ENCODE measurements at places on chromosomes 11 and 22.

DNA sequence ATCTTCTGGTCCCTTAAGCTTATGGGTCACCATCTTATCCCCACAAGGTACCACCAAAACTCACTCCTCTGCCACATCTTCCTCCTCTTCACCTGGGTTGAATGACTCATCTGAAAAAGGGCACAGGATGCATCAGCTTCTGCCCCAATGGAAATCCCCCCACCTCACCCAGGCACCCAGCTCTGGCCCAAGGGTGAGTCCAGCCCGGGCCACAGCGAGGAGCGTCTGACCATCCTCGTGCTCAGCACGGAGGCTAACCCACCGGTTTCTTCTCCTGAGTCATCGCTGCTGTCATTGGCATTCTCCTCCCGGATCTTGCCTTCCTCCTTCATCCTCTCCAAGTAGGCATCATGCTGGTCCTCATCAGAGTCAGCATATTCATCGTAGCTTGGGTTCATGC is 5.3 kb upstream of the TNKS1BP1 start:
- no peak for DNase-seq

GRCh38 chr22:40818192-40818746 is 877 bp downstream of the SLC25A17 start:
- no peak for DNase-seq

- DNase-seq: no peak
Observed at GRCh38 chr22:40477683-40478337, 107.4 kb downstream of the SGSM3 start.

DNA sequence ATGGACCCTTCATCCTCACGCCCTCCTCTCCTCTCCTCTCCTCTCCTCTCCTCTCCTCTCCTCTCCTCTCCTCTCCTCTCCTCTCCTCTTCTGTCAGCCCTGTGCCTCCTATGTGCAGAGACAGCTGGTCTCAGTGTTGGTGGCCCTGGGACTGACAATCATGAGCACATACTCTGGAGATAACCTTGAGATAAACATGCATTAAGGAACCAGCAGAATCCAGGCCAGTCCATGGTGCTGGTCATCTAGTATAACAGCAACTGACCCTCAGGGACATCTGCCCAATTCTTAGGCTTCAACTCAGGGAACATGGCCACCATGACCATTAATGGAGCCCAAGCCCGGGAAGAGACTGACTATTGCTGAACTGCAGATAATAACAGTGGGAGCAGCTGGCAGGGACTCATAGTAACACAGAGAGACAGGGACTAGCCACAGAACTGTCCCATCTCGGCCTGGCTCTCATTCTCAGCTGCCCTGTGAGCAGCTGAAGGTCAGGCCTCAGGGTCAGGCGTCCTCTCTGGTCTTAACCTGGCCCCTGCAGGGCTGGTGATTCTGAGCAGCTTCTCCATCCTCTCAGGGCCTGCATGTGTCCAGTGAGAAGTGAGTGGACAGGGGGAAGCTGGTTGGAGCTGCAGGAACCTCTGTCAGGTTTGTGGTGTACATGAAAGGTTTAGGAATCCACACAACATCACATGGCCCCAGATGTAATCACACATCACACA is 45.4 kb downstream of the GGTLC2 start:
- DNase-seq: no peak

DNA sequence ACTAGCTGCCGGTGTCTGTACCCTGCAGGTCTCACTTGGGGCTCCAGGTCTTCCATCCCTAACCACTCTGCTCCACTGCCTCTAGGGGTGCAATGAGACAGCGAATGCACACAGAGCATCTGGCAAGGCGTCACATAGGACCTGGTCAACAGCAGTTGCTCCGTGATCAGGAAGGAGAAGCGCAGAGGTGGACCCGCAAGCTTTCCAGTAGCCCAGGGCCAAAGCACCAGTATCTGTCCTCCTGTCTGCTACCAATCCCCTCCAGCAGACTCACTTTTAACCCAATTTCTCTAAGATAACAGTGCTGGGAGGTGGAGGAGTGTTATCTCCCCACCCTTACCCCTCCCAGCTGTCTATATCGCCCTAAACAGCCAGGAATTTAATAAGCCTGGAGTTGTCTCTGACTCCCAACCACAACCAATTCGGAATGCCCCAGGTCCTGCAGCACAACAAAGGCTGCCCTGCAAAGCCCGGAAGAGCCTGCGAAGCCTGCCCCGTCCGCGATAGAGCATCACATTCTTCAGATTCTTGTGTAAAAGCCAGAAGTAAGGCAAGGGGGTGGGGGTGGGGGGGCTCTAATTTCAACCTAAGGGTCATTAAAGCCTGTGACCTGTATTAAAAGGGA is 19.3 kb downstream of the MYH9 start:
- DNase-seq: no peak

DNA sequence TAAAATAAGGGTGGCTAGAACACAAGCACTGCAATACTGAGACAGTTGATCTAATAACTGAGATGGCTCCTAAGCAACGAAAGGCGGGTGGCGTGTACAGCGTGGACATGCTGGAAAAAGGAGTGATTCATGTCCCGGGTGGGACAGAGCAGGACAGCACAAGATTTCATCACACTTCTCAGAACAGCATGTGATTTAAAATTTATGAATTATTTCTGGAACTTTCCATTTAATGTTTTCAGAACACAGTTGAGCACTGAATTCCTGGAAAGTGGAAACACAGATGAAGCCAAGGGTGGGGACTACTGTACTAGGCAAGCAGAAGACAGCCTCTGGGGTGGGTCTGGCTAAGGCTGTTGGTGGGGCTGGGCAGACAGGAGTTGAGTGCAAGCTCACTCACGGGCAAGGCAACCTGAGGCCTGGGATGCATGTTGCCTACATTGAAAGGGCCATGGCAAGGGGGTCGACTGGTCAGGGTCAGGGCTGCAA is 165.6 kb upstream of the DDI1 start:
- DNase-seq: no peak

- DNase-seq: peak; percentile 16
Observed at GRCh38 chr22:22060200-22061084, 77.9 kb upstream of the TOP3B start.

DNA sequence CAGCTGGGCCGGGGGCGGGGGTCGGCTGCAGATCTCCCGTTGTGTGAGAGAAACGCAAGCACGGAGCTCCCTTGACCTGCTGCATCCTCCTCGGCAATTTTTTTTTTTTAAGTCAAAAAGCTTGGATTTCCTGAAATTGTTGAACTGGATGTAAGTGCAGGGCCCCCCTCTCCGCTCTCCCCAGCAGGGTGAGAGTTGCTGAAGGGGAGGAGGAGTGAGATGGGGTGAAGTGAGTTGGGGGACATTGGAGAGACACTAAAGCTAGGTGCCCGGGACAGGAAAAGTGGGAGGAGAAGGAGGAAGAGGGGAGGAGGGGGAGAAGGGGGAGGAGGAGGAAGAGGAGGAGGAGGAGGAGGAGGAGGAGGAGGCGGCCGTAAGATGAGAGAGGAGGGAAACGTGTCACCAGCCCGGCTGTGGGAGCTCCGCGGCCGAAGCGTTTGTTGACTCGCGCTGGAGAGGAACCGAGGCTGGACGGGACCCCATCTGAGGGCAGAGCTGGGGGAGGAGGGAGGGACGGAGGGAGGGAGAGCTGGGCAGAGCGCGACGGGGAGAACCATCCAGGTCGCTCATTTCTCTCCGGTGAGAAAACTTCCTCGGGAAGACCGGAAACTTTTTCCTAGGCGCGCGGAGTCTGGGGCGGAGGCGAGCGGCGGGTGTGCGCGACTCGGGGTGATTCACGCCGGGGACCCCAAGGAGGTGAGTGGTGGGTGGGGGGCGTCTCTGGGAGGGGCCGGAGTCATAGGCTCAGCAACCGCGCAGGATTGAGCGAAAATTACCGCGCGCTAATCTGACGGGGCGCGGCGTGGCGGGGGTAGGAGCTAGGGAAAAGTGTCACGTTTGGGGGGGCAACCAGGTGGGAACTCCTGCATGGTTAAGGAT is 80.2 kb downstream of the PRR5L start:
- DNase-seq: no peak

- no peak for DNase-seq
Observed at GRCh38 chr22:29683536-29683935, 36.3 kb upstream of the CABP7 start.

- no peak for DNase-seq
Observed at GRCh38 chr22:35114131-35114980, 48.4 kb downstream of the ISX start.

DNA sequence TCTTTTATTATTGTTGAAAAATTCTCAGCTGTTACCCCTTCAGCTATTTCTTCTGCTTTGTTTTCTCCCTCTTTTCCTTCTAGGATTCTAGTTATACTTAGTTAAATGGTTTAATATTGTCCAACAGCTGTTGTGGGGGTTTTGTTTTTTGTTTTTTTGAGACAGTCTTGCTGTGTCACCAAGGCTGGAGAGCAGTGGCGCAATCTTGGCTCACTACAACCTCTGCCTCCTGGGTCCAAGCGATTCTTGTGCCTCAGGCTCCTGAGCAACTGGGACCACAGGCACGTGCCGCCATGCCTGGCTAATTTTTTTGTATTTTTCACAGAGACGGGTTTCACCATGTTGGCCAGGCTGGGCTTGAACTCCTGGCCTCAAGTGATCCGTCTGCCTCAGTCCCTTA is 12.7 kb downstream of the SDHAF2 start:
- no peak for DNase-seq

GRCh38 chr11:12756867-12757266 is 82.6 kb downstream of the TEAD1 start:
- no peak for DNase-seq

- DNase-seq: no peak
Observed at GRCh38 chr11:130789056-130789640, 127.1 kb downstream of the SNX19 start.

DNA sequence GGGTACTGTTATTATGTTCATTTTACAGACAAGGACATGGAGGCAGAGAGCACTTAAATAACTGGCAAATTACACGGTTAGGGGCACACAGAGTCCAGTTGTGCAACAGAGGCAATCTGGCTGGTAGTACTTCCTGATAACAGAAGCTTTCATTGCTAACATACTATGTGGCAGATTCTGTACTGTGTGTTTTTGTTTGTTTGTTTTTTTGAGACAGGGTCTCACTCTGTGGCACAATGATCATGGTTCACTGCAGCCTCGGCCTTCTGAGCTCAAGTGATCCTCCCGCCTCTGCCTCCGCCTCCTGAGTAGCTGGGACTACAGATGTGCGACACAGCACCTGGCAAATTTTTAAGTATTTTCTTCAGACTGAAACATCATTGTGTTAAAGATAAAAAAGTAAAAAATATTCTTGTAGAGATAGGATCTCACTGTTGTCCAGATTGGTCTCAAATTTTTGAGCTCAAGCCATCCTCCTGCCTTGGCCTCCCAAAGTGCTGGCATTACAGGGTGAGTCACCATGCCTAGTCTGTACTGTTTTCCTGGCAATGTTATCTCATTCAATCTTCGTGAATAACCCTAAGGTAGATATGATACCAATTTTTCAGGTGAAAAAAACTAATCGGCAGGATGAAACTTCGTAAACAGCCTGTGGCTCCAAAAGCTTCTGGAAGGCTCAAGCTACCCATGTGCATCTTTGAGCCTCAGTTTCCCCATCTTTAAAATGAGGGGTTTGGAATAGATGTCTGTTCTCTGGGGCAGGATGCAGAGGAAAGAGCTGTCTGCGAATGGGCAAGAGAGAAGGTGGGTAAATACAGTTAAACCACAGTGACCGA is 921 bp upstream of the NUCB2 start:
- DNase-seq: no peak

DNA sequence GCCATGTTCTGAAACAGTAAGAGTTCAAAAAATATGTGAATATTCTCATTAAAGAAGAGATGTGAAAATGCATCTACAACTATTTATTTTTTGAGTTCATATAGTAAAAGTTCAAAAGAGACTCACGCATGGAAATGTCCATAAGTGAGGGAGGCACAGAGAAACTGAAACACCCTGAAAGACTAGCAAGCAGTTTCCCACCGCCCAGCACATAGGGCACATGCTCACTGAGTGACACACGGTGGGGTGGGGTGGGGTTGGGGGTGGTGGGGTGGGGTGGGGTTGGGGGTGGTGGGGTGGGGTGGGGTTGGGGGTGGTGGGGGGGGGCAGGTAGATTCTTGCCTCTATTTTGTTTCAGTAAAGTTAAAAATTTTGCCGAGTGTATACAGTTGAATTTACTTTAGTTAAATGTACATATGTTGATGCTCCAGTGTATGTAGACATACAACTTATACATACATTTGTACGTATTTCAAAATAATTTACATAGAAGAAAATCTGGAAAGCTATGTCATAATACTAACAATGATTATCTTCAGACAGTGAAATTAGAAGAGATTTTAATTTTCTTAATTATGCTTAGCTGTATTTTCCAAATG is 6.3 kb downstream of the CCDC34 start:
- DNase-seq: no peak

DNA sequence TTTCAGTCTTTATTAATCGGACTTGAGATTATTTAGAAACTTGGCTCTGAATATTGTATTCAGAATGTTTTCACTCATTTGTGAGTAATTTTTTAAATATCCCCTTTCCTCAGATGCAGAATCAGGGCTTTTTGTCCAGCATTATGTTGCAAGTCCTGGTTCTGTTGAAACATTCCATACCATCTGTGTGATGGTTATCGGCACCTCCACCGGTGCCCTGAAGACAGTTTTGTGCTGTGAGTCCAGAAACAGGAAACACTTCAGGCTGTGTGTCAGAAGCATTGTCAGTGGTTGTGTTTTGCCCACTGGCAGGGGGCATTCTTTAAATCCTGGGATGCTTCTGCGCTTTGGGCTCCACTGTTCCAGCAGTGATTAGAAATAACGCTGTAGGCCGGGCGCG is 20.4 kb downstream of the CDPF1 start:
- DNase-seq: no peak

DNA sequence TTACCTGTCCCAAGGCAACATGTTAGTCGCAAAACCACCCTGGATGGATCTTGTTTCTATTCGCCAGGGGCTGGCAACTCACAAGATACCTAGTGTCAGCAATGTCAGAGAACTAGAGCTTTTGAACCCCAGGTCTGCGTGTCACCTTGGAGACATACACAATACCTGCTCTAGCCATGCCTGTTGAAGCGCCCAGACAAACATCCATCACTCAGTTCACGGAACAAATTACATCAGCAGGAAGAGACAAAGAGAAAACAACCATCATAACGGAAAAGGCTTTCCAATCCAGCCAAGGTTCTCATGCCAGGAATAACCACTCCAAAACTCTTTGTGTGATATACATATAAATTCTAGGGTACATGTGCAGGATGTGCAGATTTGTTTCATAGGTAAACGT is 2.2 kb downstream of the CD59 start:
- DNase-seq: no peak
